Cardiac septum (tissue), 1 donor: ENCODE measurements at places on chromosomes 3 and 15. TPM values are rescaled to one million over a fixed set of nuclear protein-coding genes. Genes with fewer than 3 reads are reported as not detected.

Gene PLSCR5
- total RNA-seq: not detected

Gene NOX5
- not detected for total RNA-seq

Gene TPRG1
- total RNA-seq: 2.2 TPM

Gene BNC1
- 0.11 TPM for total RNA-seq
